Activated CD4-positive, alpha-beta memory T cell treated with anti-CD3 and anti-CD28 coated beads for 36 hours (primary cell): ENCODE measurements at places on chromosomes 5 and 9. TPM values are rescaled to one million over a fixed set of nuclear protein-coding genes. Genes with fewer than 3 reads are reported as not detected.

Gene PRSS3
- total RNA-seq: not detected

DNA sequence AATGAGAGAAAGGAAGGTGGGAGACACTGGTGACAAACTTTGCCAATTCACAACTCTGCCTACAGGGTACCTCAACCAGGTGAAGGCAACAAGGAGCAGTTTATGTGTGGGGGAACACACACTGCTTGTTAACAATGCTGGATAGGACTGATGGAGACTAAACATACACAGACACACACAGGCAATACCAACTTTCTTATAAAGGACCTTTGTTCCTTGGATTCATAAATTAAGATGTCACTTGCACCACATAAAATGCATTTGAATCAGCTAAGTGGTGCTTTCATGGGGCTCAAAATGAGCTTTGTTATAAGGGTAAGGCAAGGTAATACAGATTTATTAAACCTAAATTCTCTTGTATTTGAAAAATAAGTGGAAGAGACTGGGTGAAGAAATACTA lies 4.0 kb downstream of the TSTD2 start:
- no peak for DNase-seq

DNA sequence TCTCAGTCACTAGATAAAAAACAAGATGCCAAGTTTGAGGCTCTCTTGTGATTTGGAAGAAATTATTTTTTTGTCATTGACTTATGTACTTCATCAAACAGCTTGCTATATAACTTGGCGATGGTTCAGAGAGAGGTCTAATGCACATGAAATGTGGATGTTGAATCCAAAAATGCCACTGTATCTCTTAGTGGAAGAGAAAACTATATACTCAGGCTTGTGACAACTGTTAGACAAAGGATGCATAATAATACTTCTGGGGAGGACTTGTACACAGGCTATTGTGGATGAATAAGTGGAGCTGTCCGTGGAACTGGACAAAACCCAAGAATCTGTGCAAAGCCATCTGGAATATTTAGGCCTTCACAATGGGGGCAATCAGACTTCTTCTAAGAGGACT lies 162.9 kb upstream of the NMUR2 start:
- DNase-seq: no peak

GRCh38 chr5:125137535-125137934 lies 391.1 kb upstream of the ZNF608 start:
- DNase-seq: no peak

Gene GRXCR2
- total RNA-seq: not detected

GRCh38 chr5:9168791-9169556 lies 376.9 kb downstream of the SEMA5A start:
- no peak for DNase-seq

- DNase-seq: no peak
Observed at GRCh38 chr5:76273206-76273885, 129.7 kb upstream of the IQGAP2 start.

DNA sequence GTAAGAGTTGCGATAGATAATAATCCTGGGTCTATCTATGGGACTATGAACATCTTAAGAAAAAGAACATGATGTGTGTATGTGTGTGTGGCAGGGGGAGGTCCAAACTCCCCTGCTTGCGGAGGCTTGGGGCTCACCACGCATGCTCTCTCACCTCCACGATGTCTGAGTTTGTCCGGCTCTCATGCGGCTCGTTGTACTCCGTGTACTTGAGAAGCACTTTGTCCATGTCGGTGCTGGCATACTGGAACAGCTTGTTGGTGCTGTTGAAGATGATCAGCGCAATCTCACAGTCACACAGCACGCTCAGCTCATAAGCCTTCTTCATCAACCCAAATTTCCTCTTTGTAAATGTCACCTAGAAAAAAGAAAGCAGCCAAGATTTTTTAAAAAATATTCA lies 78.5 kb downstream of the MEF2C start:
- DNase-seq: no peak

GRCh38 chr5:154395407-154396106 lies 50.2 kb upstream of the SAP30L start:
- DNase-seq: no peak

GRCh38 chr5:38853753-38854470 lies 8.1 kb downstream of the OSMR start:
- DNase-seq: no peak

GRCh38 chr5:173825215-173825865 lies 62.8 kb upstream of the CPEB4 start:
- no peak for DNase-seq

DNA sequence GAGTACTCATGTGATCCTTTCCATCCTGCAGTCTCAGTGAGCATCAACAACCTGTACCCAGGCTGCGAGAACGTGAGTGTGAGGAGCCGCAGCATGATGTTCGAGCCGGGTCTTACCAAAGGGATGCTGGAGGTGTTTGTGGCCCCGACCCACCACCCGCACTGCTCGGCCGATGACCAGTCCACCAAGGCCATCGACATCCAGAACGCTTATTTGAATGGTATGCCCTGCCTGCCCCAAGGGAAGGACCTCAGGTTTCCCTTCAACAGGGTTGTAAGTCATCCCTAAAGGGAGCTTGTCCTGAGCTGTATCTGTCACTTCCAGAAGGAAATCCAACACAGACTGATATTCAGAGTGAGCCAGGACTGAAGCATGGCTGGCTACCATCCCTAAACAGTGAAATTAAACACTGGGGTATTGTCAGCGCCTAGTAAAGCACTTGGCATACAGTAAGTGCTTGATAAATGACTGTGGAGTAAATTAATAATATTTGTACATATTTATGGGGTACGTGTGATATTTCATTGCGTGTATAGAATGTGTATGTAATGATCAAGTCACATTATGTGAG lies 39.3 kb upstream of the CTSL start:
- no peak for DNase-seq

Gene PPP1R2B
- total RNA-seq: 0.14 TPM

Gene CARD19
- total RNA-seq: 80.0 TPM

DNA sequence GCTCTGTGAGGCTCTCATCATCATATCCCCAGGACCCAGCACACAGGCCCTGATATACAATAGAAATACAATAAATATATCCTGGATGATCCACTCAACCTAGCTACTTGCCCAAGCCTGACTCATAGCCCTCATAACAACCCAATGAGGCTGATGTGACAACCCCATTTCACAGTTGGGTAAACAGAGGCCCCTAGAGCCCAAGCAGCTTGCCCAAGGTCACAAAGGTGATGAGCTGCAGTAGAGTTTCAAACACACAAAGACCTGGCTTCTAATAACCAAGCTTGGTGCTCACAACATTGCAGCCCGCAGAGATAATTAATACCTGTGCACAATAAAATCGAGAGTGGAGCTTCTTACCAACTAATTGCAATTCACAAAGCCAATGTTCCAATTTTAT lies 3.2 kb upstream of the AKNA start:
- no peak for DNase-seq

GRCh38 chr9:117046666-117047327 lies 359.7 kb downstream of the TRIM32 start:
- DNase-seq: no peak

Gene JAKMIP2
- total RNA-seq: 0.99 TPM

GRCh38 chr9:83906144-83906543 lies 15.1 kb downstream of the KIF27 start:
- no peak for DNase-seq

DNA sequence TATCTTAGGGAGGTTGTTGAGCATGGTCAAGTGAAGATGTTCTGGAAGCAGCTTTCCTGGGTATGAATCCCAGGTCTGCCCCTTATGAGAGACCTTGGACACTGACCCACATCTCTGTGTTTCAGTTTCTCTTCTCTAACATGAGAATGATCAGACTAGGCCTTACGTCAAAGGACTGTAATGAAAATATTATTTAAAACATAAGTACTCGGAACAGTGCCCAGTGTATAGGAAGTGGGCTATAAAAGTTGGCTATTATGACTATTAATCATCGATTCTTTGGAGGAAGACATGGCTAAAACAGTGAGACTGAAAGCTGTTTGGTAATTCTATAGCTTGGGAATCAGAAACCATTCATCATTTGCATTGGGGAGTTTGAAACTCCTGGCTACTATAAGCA lies 65.3 kb upstream of the MYO10 start:
- DNase-seq: no peak
